ENCODE measurements at places on chromosomes 3 and 15.
A peak's percentile ranks its signal among the peaks of the same experiment; 100 is the strongest.

DNA sequence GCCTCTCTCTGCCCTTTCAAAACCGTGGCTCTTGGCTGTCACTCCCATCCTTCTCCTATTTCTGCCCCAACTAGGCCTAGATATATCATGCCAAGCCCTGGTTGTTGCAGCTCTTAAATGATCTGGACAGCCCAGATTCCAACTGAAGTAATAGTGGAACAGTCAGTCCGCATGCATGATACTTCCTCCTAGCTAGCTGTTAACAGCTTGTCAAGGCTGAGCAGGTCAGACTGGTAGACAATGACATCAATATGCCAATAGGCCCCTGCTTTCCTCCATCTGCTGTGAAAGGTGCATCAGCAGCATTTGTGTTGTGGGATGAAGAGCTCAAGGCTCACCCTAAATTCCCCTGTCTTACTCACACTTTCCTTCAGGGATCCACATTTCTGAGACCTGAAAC lies 527.7 kb upstream of the TGFBR2 start:
- no peak for DNase-seq

- peak; percentile 54 for DNase-seq
These were observed 14.2 kb downstream of the ATXN7 start for GRCh38 chr3:63877737-63878393.

DNA sequence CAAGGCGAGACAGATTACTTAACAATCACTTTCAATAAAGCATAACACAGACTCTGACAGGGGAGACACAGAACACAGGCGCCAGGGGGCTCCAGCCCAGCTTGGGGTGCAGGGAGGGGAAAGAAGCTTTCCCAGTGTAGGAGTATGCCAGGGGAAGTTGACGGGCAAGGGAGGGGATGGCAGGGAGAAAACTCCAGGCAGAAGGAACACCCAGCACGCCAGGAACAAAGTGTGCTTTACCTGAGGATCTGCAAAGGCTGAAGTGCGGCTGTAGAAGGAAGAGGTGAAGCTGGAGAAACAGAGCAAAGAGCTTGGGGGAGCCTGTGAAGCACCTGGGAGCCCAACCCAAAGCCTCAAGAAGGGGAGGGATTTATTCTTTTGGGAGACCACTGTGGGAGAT lies 12.1 kb downstream of the RGMA start:
- no peak for DNase-seq

GRCh38 chr3:106380232-106380631 lies 511.4 kb upstream of the CBLB start:
- DNase-seq, result no peak

DNA sequence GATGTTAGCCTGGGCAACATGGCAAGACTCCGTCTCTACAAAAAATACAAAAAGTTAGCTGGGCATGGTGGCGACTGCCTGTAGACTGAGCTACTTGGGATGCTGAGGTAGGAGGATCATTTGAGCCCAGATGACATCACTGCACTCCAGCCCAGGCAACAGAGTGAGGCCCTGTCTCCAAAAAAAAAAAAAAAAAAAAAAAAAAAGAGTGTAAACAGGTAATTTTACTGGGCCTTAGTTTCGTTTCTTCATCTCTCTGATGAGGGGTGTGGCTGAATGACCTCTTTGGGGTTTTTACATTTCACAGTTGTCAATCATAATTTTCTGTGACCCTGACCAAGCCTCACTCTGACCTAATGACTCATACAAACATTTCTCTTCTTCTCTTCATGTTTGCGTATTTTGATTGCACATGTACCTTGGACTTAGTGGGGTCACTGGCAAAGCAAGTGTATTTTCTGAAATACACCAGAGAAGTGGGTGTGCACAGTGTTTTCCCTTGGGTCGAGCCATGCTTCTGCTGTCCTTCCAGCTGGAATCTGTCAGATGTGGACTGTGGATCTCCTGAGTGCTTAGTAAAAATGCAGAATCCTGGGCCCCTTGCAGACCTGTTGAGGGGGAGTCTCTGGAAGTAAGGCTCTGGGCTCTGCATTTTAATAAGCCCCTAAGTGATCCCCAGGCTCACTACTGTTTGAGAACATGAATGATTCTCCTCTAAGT lies 140.5 kb downstream of the FNDC3B start:
- DNase-seq, result no peak

GRCh38 chr15:58069008-58069407 lies 3.5 kb upstream of the ALDH1A2 start:
- no peak for DNase-seq

DNA sequence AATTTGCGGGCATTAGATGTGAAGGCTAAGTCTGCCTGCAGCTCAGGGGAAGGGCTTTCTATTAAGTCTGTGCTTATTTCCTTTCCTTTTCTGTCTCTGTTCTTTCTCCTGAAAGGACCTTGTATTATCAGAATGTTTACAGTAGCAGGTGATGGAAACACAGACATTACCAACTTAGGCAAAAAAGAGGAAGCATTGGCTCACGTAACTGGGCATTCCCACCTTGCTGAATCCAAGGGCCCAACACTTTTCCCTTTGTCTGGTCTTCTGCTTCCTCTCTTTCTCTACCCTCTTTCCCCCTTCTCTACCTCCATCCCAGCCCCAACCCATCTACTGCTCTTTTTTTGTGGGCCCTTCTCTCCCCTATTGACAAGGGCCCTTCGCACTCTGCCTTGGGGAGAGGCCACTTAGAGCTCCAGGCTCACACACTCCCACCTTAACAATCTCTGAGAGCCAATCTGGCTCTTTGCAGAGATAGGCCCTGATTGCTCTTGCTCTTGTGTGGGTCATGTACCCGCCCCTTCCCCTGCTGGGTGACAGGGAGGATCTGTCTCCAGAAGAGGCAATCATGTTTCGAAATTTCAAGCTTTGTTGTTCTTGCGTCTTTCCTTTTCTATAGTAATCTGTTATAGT lies 35.0 kb downstream of the ACAA1 start:
- no peak for DNase-seq

DNA sequence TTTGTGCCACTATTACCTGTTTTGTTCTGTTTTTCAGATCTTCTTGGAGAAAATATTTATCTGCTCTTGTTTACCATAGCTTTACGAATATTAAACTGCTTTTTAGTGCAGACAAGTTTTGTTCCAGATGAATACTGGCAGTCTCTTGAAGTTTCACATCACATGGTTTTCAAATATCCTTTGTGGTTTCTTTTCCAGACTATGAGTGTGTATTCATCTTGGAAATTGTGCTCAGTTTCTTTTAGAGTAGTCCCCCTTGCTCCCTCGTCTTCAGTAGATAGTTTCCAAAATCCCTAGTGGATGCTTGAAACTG lies 1.2 kb downstream of the PIGB start:
- DNase-seq, result no peak

GRCh38 chr3:133447750-133448477 lies 48.1 kb downstream of the BFSP2 start:
- DNase-seq, result no peak

- DNase-seq, result no peak
These were observed 100.3 kb downstream of the SMAD6 start for GRCh38 chr15:66802025-66803001.

DNA sequence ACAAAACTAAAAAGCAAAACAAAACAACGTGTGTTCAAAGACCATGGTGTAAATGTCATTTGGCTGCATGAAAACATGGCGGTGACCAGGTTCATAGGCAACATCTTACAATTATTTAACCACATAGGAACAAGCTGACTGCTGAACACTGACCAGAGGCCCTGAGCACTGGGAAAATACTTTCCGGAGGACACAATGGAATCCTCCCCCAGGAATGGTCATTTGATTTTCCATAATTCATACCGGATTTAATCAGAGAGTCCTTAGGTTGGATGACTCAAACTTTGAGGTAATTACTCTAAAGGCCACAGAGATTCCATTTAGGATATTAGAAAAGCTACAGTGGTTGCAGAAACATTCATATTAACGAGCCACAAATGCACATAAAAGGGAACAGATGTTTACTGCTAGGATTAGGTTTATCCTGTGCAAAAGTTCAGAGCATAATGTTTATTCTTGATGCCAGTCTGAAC lies 254.7 kb downstream of the NR1D2 start:
- DNase-seq, result no peak

DNA sequence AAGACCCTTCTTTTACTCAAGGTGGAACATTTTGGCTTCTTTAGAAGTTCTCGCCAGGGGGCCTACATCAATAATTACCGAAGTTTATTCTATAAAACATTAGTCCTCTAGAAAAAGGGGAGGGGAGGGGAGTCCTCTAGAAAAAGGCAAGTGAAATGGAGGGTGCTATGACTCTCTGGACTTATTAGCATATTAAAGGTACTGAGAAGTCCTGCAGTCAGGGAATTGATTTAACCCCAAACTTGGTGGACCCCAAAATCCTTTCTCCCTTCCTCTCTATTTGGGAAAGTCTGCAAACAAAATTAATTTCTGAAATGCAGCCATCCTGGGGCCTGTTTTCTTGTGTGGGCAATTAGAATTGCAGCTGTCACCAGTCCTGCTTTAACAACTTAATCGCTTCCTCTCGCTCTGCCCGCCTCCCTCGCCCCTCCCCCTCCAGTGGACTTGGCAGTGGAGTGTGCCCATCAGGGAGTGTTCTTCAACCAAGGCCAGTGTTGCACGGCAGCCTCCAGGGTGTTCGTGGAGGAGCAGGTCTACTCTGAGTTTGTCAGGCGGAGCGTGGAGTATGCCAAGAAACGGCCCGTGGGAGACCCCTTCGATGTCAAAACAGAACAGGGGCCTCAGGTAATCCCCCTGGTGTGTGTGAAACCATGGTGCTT lies 18.9 kb upstream of the LRRK1 start:
- no peak for DNase-seq

GRCh38 chr3:113775516-113775915 lies 28.7 kb downstream of the ATP6V1A start:
- DNase-seq, result no peak

GRCh38 chr3:23574822-23575315 lies 230.9 kb upstream of the UBE2E1 start:
- no peak for DNase-seq

DNA sequence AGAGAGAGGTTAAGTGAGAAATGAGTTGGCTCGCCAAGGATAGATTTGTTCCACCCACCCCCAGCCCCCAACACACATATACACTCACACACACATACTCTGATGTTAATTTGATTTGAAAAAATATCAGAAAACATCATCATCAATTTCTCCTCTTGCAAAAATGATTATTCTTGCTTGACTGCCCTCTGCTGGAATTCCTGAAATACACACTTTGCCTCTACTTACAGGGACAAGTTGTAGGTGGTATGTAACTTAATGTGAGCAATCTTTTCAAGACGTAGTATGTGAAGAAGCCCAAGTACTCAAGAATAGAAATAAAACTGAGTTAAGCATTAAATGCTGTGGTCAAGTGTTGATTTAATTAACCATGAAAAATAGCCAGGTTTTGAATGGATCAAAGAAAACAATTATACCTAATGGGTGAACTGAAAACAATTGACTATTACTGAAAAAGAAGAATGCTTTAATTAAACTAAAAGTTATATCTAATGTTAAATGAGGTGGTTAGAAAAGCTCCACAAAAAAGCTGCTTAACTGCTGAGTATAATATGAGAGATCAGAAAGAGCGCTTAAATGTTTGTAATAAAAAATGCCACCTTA lies 46.6 kb upstream of the MDFIC2 start:
- DNase-seq, result peak; percentile 26

- no peak for DNase-seq
These were observed 74.1 kb upstream of the RAP2B start for GRCh38 chr3:153087595-153088566.

DNA sequence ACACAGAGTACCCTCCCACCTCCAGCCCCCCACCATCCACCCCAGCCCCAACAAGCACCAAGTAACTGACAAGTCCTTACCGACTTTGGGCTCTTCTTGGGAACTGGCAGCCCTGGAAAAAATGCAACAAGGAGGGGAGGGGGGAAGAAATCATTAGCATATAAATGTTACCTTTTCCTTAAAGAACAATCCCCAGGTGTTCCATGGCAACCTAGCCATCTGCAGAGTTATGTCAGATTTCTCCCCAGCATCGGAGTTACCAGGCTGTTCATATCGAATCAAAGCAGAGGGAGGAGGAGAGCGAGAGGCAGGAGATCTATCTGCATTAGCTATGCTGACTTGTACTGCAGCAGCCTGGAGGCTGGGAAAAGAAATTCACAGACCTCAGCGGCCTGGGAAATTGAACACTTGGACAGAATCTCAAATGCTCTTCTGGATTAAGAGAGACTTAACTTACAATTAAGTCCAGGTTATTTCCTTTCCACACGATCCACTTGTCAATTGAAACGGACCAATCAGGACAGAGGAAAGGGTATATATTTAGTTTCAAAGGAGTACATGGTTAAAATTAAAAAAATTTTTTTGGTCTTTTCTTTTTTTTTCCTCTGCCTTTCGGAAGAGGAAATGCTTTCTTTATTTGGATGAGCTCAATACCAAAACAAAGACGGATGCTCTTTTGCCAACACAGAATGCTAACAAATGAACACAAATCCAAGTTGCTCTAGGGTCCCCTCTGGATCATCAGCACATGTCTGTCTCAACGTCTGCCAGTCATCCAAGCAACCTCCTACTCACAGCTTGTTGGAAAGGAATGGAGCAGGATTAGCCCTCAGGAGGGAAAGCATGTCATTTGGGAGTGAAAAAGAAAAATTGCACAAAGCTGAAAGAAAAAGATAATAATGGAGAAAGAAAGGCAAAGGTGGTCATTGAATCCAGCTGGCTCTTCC lies 637.1 kb downstream of the MAGI1 start:
- no peak for DNase-seq

GRCh38 chr15:93111451-93111850 lies 22.4 kb upstream of the RGMA start:
- DNase-seq, result no peak

- no peak for DNase-seq
These were observed 6.2 kb upstream of the NEDD4 start for GRCh38 chr15:55999658-56000057.

- DNase-seq, result no peak
These were observed 136.5 kb downstream of the TPRA1 start for GRCh38 chr3:127454051-127454450.

GRCh38 chr3:138694287-138695007 lies 85.9 kb downstream of the FAIM start:
- DNase-seq, result no peak

DNA sequence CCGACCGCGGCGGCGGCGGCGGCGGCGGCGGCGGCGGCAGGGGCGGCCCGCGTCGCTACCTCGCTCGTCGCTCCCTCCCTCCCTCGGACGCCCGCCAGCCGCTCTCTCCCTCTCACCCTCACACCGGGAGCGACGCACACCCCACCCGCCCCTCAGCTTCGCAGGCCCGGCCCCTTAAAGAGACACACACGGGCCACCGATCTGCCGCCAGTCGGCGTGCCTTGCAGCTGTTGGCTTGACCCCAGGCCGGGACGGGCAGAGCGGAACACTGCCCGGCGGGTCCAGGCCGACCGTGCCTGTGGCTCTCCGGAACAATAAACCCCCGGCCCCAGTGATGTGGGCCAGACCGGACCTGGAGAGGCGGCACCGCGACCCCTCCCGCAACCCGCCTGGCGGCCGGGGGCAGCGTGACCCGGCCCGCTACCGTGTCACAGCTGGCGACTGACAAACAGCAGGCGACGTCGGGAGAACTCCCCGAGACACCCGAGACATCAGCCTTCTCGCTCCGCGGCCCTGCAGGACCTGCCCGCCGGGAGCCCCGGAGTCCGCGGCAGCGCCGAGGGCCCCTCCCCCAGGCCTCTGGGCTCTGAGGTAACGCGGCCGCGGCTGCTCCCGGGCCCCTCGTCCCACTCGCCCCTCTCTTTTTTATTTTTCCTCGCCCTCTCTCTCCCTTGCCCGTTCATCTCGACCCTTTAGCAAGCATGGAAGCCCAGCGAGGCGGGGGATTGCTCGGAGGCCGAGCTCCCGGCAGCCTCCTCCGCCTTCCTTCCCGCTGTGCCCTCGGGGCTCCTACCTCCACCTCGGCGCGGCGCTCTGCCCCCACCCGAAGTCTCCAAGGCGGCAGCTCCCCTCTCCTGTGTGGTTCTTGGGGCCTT lies at the start of gene SETD2:
Gene SETD2 (minus strand): TSS at position 107 of the 875 bp plus-strand sequence. CDS start 189 bp downstream, outside the sequence.
- DNase-seq, result peak; percentile 93

- DNase-seq, result no peak
These were observed 71.6 kb downstream of the CLASP2 start for GRCh38 chr3:33646406-33646805.

Measured in D341Med (cell line).